ENCODE measurements at places on chromosomes 1 and 21. TPM values are rescaled to one million over a fixed set of nuclear protein-coding genes. Genes with fewer than 3 reads are reported as not detected.
A peak's percentile ranks its signal among the peaks of the same experiment; 100 is the strongest.

The GLRX2 gene
- total RNA-seq = 7.8 TPM

The FMO3 gene
- total RNA-seq = not detected

DNA sequence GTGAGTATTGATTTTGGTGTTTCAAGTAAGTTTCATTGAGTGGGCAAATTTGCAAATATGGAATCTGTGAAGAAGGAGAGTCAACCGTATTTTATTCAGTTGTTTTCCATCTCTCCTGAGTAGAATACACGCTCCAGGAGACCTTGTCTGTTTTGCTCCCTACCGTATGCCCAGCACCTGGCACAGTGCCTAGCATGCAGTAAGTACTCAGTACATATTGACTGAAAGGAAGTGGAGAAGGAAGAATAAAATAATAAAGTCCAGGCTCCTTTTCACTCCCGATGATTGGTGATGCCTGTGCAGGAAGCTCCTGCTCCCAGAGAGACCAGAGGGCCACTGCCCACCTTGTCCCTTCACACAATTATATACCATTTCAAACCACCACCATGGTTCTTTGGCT lies 59.4 kb upstream of the NEK2 start:
- peaks cover 30% of the 10 kb centered on the region for H3K4me1 ChIP-seq
- H3K36me3 ChIP-seq = no peaks in the 10 kb centered on the region
- H3K4me3 ChIP-seq = no peak overlapping the region

The BNIPL gene
- total RNA-seq = 0.42 TPM

GRCh38 chr1:116537040-116537831 lies 33.6 kb downstream of the CD58 start:
- H3K36me3 ChIP-seq = peaks cover 11% of the 10 kb centered on the region
- peaks cover 30% of the 10 kb centered on the region for H3K4me1 ChIP-seq
- peak overlapping the region; percentile 73 for H3K27ac ChIP-seq
- H3K4me3 ChIP-seq = no peak overlapping the region

The RXFP4 gene
- not detected for total RNA-seq
